ENCODE measurements at places on chromosomes 6 and 20.

DNA sequence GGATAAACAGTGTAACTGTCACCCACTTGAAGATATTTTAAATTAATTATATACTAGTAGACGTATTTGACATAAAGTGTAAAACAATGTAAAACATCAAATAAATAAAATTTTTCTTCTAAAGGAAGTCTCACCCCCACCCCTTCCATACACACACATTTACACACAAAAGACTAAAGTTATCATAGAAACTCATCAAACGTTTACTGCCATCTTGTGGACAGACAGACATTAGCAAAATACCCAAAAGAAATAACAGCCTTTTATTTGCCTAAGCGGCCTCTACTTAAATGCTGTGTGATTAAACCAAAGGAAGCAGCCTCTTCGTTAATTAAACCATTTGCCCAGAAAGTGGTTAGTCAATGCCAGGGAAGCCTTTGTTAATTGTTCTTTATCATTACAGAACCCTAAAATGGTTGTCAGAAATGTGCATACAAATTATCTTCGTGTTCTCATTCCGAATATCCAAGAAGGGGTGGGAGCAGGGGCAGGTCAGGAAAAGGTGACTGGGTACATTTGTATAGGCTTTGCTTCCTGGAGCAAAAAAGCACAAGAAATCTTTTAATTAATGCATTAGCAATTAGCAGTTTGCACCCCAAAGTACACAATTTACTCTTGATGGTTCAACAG is 176.2 kb upstream of the SASH1 start:
- DNase-seq: no peak

GRCh38 chr6:54204921-54205591 is 93.8 kb downstream of the MLIP start:
- no peak for DNase-seq

DNA sequence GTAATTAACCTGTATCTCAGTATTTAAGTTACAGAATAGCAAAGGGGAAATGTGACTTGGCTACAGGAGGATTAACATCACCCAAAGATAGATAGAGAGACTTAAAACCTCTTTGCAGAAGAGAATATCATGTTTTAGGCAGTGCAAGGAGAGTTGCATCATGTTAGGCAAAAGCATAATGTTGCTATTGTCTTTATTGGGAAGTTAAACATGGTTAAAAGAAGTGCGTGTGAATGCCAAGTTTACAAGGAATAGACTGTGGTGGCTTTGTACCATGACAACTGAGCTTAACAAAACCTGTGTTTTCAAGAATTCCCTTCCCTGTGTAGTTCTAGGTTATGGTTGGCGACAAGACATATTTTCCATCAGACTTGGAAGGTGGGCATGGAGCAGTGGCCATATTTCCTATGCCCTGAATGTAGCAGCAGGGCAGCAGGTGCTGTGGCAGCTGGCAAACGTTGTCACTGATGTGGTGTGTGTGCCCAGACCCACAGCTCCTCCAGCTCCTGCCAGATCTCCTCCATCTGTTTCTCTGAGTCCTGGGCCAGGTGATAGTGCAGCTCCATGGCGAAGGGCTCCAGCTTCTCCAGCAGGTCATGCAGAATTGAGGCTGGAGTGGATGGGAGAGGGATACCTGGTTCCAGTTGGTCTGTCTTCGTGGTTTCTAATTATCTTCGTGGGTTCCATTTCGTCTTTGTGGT is 163.3 kb downstream of the QRSL1 start:
- no peak for DNase-seq

DNA sequence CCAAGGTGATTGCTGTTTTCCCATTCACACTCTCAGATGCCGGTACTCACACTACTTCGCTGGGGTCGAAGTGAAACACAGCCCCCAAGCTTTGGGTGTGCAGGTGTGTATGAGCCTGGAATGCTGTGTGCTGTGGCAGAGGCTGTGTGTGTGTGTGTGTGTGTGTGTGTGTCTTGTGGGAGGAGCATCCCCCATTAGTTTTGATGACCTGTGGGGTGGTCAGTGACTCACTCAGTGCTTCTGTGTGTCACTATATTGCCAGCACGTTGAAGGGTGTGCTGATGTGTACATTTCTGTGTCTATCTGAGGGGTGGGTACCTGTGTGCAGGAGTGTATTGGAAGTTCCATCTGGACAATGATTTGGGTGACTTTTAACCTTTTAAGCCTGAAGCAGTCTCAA is 5.0 kb upstream of the SLC12A5 start:
- DNase-seq: no peak

DNA sequence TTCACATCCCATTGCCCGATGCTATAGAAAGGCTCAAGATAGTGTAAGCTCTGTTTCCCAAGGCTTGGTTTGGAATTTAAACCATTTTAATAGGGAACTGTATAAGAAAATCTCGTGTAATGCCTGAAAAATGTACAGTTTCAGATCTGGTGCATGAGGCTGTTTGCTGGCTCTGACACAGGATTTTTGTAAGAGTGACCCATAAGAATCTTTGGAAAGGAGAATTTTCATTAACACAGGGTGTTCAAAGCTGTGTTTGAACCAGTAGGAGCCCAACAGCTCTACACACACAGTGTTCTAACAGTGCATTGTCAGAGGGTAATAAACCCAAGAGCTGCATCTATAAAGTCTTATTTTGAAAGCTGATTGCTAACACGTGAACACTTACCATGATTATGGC is 293.5 kb downstream of the PRL start:
- no peak for DNase-seq

DNA sequence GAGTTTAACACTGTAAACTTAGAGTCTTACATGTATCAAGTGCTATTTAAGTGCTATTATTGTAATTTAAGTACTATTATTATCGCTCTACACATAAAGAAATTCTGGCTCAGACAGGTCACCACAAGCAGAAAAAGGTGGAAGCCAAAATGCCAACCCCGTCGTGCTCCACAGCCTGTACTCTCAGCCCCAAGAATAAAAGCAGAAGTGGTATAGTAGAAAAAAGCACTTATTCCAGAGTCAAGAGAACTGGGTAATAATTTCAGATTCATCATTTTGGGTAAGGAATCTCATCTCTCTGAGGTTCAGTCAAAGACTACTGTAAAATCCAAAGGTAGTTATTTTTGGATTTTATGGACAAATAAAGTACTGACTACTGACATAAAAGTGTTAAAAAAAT is 943 bp downstream of the ZUP1 start:
- no peak for DNase-seq

GRCh38 chr6:164150232-164150631 is 735.7 kb downstream of the QKI start:
- DNase-seq: no peak

- DNase-seq: no peak
Observed at GRCh38 chr20:41398408-41398807, 31.8 kb upstream of the EMILIN3 start.

GRCh38 chr6:26157251-26158075 is 70.2 kb downstream of the HFE start:
- peak; percentile 43 for DNase-seq

GRCh38 chr6:83884523-83884922 is 25.0 kb downstream of the CYB5R4 start:
- peak; percentile 10 for DNase-seq

DNA sequence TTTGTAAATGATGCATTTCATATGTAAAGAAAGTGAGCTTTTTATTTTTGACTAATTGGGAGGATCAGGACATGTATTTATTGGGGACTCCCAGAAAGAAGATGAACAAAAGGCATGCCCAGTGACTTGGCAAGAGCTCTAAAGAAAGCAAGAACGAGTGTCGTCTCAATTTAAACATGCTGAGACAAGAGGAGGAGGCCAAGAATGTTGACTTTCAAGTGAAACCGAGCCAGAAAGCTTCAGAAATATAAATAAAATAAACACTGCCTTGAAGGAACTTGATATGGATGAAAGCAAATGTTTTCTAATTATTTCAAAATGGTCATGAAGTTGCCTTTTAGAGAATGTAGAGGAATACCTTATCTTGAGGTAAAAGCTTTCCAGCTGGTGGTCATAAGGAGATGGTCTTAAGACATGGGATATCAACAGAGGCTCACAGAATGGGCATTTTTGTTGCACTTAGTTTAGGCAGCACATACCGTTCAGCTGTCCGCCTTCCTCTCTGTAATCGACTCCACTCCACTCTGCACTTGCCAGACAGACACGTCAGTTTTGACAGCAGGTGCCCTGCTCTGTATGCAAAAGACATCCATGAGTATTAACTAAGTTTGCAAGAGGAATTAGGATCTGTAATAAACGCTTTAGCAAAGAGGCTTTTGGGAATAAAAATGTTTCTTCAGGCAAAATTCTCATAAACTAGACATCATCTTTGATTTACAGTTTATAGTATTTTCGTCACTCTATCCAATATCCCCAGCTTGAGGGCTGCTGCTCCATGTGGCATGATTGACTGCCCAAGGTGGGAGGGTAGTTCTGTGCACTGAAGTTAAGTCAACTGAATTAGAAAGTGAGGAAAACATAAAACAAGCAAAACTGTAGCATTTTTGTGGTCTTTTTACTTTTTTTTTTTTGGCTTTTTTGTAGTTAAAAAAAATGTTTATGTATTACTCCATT is 613.1 kb downstream of the PKHD1 start:
- DNase-seq: no peak

- no peak for DNase-seq
Observed at GRCh38 chr6:166579237-166579850, 7.1 kb downstream of the RAMACL start.

DNA sequence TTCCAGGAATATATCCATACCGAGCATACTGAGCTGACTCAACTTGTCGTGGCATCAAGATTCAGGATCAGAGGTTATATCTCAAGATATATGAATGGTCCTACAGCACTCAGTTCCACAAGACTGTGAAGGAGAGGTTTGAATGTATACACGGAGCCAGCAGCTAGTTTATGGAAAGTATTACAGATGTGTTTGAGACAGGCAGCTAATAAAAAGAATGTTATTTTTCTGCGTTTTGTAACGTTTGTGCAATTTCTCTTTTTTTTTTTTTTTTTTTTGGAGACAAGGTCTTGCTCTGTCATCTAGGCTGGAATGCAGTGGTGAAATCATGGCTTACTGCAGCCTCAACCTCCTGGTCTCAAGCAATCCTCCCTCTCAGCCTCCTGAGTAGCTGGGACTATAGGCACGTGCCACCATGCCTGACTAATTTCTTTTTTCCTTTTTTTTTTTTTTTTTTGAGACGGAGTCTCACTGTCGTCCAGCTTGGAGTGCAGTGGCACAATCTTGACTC is 3.4 kb upstream of the FAM110A start:
- no peak for DNase-seq

DNA sequence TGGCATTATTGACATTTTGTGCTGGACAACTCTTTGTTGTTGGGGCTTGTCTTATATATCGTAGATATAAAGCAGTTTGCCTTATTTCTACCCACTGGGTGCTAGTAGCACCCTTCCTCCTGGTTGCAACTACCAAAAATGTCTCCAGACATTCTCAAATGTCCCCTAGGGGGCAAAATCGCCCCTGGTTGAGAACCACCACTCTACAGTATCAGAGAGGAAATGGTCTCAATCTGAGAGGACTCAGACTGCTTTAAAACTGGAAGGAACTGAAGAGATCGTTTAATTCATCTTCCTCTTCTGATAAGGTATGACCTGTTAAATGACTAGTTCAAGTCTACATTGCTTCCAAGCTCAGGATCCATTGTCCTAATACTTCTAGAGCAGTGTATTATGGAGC is 14.9 kb downstream of the SH3BGRL2 start:
- no peak for DNase-seq

- DNase-seq: no peak
Observed at GRCh38 chr6:54588176-54588575, 258.4 kb upstream of the FAM83B start.

- DNase-seq: no peak
Observed at GRCh38 chr6:133184798-133185372, 56.3 kb upstream of the EYA4 start.

GRCh38 chr20:35635652-35636051 is 20.0 kb downstream of the SPAG4 start:
- no peak for DNase-seq

GRCh38 chr20:43448748-43449535 is 8.8 kb upstream of the SRSF6 start:
- DNase-seq: peak; percentile 30

DNA sequence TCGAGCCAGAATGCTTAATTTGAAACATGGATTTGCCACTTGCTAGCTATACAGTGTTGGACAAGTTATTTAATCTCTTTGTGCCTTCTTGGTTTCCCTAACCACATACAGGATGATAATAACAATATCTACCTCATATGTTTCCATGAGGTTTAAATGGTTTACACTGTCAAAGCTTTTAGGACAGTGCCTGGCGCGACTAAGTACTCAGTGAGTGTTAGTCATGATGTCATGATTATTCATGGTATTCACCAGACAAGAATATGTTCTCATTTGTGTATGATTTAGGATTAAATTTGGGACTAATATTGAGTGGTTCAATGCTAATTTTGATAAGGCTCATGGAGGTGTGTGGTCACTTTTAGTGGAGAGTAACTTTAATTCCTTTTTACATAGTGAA is 167.4 kb downstream of the EYA4 start:
- no peak for DNase-seq

GRCh38 chr20:9689041-9689440 is 149.8 kb downstream of the PAK5 start:
- no peak for DNase-seq

- DNase-seq: no peak
Observed at GRCh38 chr6:41463062-41463930, 82.9 kb upstream of the FOXP4 start.

DNA sequence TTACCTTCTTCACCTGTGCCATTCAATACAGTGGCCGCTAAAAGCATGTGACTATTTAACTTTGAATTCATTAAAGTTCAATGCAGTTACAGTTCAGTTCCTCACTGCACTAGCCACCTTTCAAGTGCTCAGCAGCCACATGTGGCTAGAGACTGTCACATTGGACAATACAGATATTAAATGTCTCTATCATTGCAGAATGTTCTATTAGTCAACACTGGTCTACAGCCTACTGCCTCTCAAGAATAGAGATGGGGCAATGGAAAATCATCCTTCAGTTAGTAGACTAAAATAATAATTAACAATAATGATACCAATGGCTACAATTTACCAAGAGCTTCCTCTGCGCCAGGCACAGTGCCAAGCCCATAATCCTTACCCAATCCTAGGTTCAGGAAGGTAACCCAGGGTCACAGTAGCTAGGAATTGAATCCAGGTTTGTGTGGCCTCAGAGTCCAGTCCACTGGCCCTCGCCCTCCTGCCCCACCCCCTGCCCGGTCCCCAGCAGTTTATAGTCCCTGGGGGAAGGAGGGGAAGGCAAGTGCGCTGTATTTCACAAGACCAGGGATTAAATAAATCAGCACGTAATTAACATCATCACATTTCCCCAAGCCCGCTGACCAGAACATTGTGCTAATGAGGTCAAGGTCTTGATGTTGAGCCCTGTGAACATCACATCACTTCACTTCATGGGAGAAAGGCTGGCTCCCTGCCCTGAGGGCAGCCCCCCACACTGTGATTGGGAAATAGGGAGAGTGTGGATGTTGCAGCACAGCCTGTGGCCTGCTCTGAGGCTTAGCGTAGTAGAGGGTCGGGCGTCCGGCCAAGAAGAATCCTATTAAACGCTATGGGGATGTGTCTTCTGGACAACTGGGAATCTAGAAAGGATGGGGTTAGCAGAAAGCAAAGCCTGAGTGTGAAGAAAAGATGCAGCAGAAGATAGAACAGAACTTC is 147.2 kb downstream of the VEGFA start:
- no peak for DNase-seq

Measured in GM12891 (cell line).